ENCODE measurements at places on chromosomes 3 and 15. TPM values are rescaled to one million over a fixed set of nuclear protein-coding genes. Genes with fewer than 3 reads are reported as not detected.

The DUOXA2 gene
- not detected for total RNA-seq

The ARL14 gene
- total RNA-seq = not detected

The RTP1 gene
- not detected for total RNA-seq

The PAQR5 gene
- 0.10 TPM for total RNA-seq

The ZNF717 gene
- 2.2 TPM for total RNA-seq
